ENCODE measurements at places on chromosomes 12 and 14. TPM values are rescaled to one million over a fixed set of nuclear protein-coding genes. Genes with fewer than 3 reads are reported as not detected.

The PLEK2 gene
- 1.6 TPM for total RNA-seq

The ATP23 gene
- 11.3 TPM for total RNA-seq

The PLD4 gene
- total RNA-seq = not detected

The IGFBP6 gene
- total RNA-seq = 32.5 TPM

The PMCH gene
- not detected for total RNA-seq

All from endodermal cell (in vitro differentiated cells).